Sigmoid colon (tissue), 7 donors: ENCODE measurements at places on chromosomes 11 and 22. TPM values are rescaled to one million over a fixed set of nuclear protein-coding genes. Genes with fewer than 3 reads are reported as not detected.
A peak's percentile ranks its signal among the peaks of the same experiment; 100 is the strongest.

DNA sequence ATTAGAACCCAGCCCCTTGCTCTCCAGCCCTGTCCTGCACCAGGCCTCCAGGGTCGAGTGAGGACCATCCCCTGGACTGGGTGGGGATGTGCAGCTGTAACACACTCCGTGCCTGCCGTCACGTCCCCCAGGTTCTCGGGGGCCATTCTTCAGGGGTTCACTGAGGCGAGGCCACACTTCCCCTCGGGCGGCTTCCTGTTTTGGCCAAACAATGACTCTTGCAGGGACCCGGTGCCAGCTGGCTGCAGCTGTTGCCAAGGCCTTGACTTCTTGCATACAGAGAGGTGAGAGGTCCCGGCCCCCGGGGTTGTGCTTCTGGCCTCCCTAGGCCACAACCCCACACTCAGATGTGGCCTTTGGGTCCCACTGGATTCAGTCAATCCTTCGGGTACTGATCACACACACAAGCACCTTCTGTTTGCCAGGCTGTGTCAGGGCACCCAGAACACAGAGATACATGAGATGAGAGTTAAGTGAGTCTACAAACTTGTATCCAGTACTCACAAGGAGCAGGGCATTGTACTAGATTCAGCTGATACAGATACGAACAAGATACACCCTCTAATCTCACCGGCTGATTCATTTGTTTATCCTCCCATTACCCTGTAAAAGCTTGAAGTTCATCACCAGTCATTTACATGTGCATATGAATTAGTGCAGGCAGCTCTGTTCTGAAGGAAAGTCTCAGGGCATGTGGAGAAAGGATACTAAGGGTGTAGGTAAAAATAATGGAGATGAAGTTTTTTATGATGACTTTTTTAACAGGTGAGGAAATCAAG, 32.9 kb downstream of the LRRC32 start:
- DNase-seq: peak; percentile 74

DNA sequence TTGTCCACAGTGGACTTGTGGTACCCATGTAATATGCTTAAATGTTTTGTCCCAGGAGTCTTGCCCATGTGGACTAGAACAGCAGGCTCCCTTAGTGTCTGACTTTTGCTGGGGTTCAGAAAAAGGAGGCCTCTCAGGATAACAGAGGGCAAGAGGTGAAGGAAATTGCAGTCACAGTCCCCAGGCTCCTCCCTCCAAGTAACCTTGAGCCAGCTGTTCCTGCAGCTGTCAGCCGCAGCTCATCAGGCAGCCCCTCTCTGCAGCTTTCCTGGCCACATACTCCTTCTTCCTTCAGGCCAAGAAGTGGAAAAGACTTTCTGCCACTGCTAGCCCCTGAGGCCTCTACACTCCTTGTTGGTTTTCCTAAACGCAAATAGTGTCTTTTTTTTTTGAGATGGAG, 6.3 kb upstream of the MYO18B start:
- no peak for DNase-seq

DNA sequence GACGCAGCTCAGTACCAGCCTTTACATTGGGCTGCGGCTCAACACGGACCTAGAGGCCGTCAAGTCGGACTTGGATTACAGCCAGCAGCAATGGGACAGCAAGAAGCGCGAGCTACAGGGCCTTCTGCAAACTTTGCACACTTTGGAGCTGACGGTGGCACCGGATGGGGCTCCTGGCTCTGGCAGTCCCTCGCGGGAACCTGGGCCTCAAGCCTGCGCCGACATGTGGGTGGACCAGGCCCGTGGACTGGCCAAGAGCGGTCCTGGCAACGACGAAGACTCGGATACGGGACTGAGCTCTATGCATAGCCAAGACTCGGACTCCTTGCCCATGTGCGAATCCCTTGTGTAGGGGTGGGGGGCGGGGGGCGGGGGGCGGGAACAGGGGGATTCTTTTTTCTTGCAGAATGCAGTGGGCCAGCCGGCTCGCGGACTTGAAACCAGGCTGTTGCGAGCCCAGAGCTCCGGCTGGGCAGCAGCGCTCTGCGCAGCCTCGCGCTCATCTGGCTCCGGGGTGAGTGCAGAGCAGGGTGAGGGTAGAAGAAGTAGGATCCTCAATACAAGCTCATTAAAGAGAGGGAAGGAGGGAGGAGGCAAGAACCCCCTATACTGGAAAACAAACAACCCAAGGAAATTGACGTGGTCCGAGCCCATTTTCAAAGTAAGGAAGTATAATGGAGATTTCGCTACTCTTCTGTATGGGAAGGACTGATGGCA, 1.8 kb downstream of the RASSF10 start:
- DNase-seq: no peak

DNA sequence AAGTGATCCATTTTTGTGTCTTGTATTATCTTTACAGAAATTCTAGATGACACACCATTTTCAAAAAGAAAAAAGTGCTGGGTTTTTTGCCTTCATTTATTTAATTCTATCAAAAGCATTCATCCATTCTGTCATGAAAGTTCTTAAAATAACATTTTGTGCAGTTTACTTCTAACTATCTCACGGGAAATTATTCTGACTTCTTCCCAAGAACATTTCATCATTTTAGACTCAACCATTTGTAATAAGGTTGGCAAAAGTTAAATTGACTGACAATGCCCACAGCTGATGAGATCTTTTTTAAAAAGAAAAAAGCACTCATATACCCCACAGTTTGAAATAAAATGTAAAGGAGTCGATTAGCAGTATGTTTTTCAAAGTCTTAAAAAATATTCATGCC, 68.5 kb downstream of the SBF2 start:
- DNase-seq: no peak

DNA sequence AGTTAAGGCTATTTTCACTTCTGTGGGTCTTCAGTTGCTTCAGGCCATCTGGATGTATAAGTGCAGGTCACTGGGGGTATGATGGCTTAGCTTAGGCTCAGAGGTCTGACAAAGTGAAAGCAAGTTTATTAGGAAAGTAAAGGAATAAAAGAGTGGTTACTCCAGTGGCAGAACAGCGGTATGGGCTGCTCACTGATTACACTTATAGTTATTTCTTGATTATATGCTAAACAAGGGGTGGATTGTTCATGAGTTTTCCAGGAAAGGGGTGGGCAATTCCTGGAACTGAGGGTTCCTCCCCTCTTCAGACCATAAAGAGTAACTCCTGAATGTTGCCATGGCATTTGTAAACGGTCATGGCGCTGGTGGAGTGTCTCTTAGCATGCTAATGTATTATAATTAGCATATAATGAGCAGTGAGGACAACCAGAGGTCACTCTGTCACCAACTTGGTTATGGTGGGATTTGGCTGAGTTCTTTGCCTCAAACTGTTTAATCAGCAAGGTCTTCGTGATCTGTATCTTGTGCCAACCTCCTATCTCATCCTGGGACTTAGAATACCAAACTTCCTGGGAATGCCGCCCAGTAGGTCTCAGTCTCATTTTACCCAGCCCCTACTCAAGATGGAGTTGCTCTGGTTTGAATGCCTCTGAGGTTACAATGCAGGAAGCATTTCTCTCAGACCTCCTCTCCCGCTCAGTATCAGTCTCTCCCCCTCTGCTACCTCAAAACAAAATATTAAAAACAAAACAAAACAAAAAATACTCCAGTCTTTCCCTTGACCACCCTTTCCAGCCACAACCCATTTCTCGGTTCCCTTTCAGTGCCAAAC, 106.6 kb upstream of the SLC22A12 start:
- DNase-seq: no peak

- no peak for DNase-seq
Measured at GRCh38 chr11:112583261-112583893, 322.7 kb upstream of the PLET1 start.

GRCh38 chr11:127000981-127001380, 411 bp upstream of the KIRREL3 start:
- DNase-seq: no peak

DNA sequence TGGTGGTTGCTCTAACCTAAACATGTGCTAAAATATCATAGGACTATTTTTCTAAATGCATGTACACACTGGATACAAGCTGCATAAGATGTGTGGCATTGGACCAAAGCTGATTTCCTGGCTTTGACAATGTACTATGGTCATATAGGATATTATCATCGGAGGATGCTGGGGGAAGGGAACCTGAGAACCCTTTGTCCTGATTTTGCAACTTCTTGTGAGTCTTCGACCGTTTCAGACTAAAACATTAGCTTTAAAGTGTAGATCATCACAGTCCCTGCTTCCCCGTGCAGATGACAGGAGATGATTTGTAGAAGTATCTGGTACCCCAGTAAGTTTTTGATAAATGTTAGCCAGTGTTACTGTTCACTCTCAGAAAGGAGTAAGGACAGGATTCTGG, 554.7 kb downstream of the MIAT start:
- no peak for DNase-seq

DNA sequence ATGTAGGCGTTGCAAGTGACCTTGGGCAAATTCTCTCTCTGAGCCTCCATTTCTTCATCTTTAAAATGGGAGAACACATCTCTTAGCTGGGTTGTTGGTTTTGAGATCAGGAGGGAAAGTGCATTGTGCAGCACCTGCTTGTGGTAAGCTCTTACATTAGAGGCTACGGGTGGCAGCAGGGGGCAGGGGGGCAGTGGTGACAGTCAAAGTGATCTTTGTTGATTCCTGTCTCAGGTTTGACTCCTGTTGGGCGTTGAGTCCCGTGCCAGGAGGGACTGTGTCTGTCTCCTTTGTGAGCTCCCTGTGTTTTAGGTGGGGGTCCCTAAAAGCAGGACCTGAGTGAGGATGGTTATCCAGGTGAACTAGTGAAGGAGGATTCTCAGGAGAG, 101.7 kb downstream of the TP53I11 start:
- DNase-seq: no peak

GRCh38 chr22:37242395-37242918, 1.6 kb downstream of the RAC2 start:
- DNase-seq: peak; percentile 73

- no peak for DNase-seq
Measured at GRCh38 chr22:20578192-20578591, 70.8 kb downstream of the MED15 start.

GRCh38 chr11:20719821-20720220, 50.4 kb downstream of the NELL1 start:
- DNase-seq: no peak

GRCh38 chr11:94025690-94026394, 4.7 kb downstream of the HEPHL1 start:
- no peak for DNase-seq

GRCh38 chr11:9693801-9694553, 30.1 kb downstream of the SWAP70 start:
- no peak for DNase-seq

- DNase-seq: peak; percentile 39
Measured at GRCh38 chr11:117281159-117281558, 10.0 kb upstream of the BACE1-AS start.

GRCh38 chr11:134332189-134332631, 422 bp downstream of the GLB1L2 start:
- peak; percentile 74 for DNase-seq

DNA sequence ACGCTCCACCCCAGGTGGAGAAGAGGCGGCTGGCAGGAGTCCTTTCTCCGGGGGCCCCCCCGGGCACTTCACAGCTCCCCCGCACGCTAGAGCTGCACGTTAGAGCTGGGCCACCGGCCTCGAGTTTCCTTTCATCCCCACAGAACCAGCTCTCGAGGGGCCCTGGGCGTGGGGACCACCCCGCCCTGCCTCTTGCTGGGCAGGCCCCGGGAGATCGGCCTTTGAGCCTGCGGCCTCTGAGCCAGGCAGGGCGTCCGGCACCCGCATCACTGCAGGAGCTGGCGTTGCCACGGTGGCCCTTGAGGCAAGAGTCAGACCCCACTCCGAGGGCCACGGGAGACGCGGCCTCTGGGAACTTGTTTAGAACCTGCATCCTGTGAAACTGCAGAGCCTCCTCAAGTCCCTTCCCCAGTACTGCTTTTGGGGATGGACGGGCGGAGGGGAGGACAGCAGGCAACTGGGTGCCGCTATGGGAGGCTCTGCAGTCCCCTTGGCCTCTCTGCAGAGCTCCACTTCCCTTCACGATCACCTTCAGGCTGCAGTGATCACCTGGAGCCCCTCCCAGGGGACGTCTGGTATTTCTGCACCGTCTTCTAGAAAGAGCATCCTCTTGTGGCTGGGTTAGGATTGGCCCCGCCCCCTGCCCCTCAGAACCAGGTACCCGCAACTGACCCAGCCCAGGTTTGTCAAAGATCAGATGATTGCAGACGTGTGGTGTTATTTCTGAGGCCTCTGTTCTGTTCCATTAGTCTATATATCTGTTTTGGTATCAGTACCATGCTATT, 13.9 kb upstream of the GAL start:
- no peak for DNase-seq

GRCh38 chr11:114116357-114116756, 56.8 kb downstream of the ZBTB16 start:
- no peak for DNase-seq

DNA sequence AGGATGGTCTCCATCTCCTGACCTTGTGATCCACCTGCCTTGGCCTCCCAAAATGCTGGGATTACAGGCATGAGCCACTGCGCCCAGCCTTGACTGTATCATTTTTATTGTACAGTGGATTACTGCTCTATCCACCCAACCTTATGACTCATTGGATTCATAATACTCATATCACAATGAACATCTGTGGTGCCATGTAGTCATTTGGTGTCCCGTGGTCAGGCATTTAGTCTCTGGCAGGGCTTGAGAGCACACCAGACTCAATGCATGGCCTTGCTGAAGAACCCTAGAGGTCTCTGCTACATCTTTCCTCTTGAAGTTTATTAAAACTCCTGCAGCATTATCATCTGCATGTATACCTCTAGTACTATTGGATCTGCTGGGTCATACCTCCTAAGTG, 98.0 kb upstream of the LDLRAD3 start:
- no peak for DNase-seq

GRCh38 chr11:128725630-128726319, 31.9 kb downstream of the FLI1 start:
- DNase-seq: no peak

DNA sequence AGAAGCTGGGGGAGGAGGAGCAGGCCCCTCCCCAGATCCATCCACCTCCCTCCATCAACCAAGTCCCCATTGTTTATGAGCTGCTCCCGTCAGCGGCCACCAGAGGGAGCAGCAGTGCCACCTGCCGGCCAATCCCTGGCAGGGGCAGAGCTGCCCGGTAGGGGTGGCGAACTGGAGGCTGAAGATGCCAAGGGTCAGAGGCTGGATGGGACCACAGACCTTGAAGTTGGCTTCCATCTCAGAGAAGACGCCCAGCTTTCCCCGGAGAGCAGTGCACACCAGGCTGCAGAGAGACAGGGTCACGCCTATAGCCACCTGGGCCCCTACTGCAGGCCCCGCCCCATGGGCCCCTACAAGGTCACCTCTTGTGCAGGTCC, 3.6 kb downstream of the FIBP start:
- peak; percentile 88 for DNase-seq

The CABP7 gene
- polyA plus RNA-seq: not detected

The MMP13 gene
- 0.92 TPM for polyA plus RNA-seq

The GRM5 gene
- polyA plus RNA-seq: not detected

The FZD4 gene
- polyA plus RNA-seq: 8.8 TPM

The LINC01488 gene
- not detected for polyA plus RNA-seq

The SLC5A1 gene
- polyA plus RNA-seq: 28.8 TPM

The OR2D2 gene
- not detected for polyA plus RNA-seq

The TECTA gene
- polyA plus RNA-seq: not detected

The MUC2 gene
- 40.2 TPM for polyA plus RNA-seq

The ANKK1 gene
- 0.45 TPM for polyA plus RNA-seq

The PGA3 gene
- 14.3 TPM for polyA plus RNA-seq

The SSH3 gene
- 15.6 TPM for polyA plus RNA-seq

The ANGPTL5 gene
- polyA plus RNA-seq: 0.23 TPM

The GPHA2 gene
- not detected for polyA plus RNA-seq

The NCR3LG1 gene
- not detected for polyA plus RNA-seq

The MYO18B gene
- polyA plus RNA-seq: 0.46 TPM
